ENCODE measurements at places on chromosomes 3 and 15.

DNA sequence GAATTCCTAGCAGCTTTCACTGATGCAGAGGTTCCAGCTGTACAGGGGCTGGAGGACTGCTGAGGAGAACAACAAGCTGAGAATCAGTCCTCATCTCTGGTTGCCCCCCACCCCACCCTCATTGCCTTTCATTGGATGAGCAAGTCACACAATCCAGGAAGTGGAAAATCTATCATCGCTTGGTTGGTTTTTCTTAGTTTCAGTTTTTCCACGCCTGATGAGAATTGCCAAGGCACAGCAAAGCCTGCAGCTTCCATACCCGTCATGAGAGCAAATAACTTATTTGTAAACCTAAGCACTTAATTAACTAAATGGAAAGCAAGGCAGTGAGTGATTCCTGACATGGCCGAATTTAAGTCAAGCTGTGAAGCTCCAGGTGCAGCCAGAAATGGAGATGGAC, 21.4 kb upstream of the LIPC start:
- peak; percentile 50 for DNase-seq

- DNase-seq: no peak
Measured at GRCh38 chr15:48414015-48414414, 82.8 kb downstream of the DUT start.

DNA sequence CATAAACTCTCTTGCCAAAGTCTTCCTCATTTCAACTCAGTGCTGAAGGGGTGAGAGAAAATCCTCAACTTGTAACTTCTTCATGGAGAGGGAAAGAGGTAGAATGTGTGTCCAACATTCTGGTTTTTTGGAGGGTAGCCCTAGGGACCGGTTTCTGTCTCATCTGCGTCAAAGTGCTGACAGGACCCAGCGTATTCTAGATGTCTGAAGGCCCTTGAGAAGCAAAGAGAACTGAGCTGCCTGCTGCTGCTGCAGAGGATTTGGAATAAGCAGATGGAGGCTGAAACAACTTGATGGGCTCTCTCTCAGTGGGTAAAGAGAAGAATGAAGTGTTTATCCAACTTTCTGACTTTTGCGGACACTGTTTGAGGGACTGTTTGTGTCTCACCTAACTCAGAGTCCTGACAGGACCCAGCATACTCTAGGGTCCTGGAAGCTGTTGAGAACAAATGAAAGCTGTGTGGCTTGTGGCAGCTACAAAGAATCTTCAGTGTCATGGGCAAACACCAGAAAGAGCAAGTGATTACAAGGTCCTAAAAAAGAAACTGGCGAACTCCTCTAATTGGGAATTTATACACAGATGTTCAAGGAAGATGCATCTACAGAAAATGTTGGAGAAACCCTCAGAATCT, 174.4 kb downstream of the SI start:
- DNase-seq: no peak

DNA sequence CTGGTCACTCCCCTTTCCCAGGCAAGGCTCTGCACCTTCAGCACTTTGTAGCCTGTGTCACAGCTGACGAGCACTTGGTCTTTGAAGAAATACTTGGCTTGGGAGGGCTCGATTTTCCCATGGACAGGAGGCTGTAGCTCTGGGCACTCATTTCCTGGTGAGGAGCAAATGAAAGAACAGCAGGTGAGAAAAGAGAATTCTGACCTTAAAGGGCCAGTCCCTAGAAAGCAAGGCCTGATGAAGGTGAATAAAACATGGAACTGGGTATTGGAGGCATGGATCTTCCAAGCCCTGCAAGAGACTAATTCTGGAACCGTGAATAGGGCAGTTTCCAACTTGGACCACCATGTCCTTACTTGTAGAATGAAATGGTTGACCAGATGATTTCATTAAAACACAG, 39.9 kb downstream of the MASP1 start:
- DNase-seq: no peak
